ENCODE measurements at places on chromosomes 2 and 18.

GRCh38 chr18:21769206-21769605, 28.6 kb downstream of the MIB1 start:
- DNase-seq, result no peak

GRCh38 chr2:194105358-194105757, 1551.7 kb upstream of the SLC39A10 start:
- no peak for DNase-seq

GRCh38 chr2:16620590-16620989, 45.0 kb downstream of the CYRIA start:
- no peak for DNase-seq

DNA sequence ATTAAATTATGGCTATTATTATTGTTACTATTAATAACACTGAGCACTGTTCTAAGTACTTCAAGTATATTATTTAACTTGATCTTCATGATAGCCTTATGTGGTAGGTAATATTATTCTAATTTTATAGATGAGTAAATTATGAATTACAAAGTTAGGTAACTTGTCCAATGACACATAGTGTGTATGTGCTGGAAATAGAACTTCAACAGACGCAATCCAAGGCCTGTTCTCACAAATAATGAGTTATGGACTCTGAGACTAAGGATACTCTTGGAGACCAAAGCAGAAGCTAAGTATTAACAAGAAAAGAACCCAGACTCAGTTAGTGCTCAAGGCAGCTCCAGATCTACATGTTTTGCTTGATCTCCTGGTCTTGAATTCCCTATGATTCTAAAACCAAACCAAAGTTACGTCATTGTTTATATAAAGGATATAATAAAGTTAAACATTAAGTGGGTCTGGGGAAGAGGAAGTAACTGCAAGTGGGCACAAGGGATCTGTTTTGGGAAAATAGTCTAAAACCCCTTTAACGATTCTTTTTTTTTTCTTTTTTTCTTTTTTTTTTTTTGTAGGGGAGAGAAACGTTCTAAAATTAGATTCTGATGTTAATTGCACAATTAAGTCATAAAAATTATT, 211.3 kb downstream of the ERBB4 start:
- DNase-seq, result peak; percentile 47

DNA sequence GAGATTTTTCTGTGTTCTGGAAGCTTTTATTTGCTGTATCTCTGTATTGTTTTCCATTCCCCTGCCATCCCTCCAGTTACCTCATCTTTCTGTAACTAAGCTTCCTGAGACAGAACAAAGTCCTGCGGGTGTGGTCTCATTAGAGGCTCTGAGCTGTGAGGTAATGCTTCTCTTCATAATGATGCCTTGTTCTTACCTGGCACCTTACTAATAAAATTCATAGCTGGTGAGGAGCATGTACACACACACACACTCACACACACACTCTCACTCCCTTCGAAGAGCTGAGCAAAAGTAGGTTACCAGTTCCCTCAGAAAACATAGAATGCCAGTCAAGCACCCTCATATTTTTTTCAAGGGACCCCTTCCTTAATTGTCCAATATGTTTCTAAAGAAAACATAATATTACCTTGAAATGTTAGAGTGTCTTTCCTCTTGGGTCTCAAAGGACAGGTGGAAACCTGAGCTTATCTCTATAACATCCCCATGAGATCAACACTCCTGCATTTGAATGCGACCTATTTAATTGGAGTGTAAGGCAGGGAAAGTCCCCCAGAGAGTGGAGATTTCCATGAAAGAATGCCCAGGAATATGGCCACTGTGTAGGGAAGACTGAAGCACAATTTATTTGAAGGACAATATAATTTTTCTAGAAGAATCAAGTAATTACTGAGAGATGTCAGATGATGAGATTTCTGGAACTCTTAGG, 161.6 kb upstream of the NCK2 start:
- DNase-seq, result no peak

DNA sequence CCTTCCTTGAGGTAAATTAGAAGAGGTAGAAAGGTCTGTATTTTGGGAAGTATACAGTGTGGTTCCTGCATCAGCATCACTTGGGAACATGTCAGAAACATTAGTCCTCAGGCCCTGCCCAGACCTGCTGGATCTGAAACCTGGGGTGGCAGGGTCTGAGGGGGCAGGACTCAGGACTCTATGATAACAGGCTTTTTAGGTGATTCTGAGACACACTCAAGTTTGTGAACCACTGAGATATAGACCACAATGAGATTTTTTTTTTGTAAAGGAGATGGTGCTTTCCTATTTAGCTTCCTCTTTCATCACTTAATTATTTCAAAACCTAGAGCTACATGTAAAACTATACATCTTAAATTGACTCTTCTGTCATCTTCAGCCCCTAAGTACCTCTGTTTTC, 262.7 kb upstream of the SPOPL start:
- DNase-seq, result no peak

GRCh38 chr2:200302940-200303727, 3.4 kb upstream of the SPATS2L start:
- DNase-seq, result peak; percentile 80

GRCh38 chr2:33130054-33130447, 183.3 kb downstream of the LTBP1 start:
- DNase-seq, result no peak

GRCh38 chr2:8529706-8530277, 152.1 kb upstream of the ID2 start:
- no peak for DNase-seq

GRCh38 chr2:9332136-9332852, 91.0 kb downstream of the ITGB1BP1 start:
- no peak for DNase-seq

DNA sequence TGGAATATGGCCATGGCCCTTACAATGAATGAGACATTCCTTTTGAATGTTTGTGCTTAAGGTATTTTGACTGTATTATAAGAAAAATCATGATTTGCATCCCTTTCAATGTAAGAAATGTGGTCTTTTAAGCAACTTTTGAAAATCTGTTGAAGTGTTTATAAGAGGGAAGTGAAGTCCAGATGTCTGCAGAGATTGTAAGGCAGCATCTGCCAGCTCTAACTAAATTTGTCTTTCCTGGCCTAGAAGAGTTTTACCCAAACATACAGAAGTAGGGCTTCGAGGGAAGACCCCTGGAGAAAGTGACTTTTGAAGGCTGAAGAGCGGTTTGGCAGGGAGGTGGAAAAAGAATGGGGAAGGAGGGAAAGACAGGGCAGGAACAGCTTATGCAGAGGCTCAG, 12.2 kb downstream of the EML6 start:
- no peak for DNase-seq

- DNase-seq, result no peak
These were observed 53.3 kb downstream of the ZNF236 start for GRCh38 chr18:76875390-76876325.

GRCh38 chr18:79801641-79802040, 3.9 kb downstream of the KCNG2 start:
- no peak for DNase-seq

- no peak for DNase-seq
These were observed 218.2 kb downstream of the NDUFA10 start for GRCh38 chr2:239806758-239807434.

- no peak for DNase-seq
These were observed 227.6 kb upstream of the SMIM21 start for GRCh38 chr18:75654851-75655751.

GRCh38 chr2:160241251-160242137, 41.4 kb upstream of the ITGB6 start:
- DNase-seq, result peak; percentile 76

DNA sequence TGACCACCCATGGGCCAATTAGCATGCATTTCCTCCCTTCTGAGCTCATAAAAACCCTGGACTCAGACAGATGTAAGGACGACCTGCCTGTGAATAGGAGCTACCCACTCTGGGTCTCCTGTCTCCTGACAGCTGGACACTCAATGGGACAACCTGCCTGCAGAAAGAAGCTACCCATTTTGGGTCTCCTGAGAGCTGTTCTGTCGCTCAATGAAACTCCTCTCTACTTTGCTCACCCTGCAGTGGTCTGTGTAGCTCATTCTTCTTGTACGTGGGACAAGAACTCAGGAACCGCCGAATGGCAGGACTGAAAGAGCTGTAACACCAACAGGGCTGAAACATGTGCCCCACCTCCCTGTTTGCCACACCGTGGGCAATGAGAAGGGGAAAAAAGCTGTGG, 60.3 kb upstream of the DYNC1I2 start:
- DNase-seq, result no peak
